ENCODE measurements at places on chromosomes 7 and 10. TPM values are rescaled to one million over a fixed set of nuclear protein-coding genes. Genes with fewer than 3 reads are reported as not detected.
A peak's percentile ranks its signal among the peaks of the same experiment; 100 is the strongest.

- no peak overlapping the region for H3K27ac ChIP-seq
- H3K4me1 ChIP-seq, result no peaks in the 10 kb centered on the region
- no peak overlapping the region for H3K4me3 ChIP-seq
- no peak for DNase-seq
- H3K27me3 ChIP-seq, result no peaks in the 10 kb centered on the region
Observed at GRCh38 chr7:41824284-41824683, 121.4 kb upstream of the INHBA start.

The ACTL6B gene
- not detected for total RNA-seq

DNA sequence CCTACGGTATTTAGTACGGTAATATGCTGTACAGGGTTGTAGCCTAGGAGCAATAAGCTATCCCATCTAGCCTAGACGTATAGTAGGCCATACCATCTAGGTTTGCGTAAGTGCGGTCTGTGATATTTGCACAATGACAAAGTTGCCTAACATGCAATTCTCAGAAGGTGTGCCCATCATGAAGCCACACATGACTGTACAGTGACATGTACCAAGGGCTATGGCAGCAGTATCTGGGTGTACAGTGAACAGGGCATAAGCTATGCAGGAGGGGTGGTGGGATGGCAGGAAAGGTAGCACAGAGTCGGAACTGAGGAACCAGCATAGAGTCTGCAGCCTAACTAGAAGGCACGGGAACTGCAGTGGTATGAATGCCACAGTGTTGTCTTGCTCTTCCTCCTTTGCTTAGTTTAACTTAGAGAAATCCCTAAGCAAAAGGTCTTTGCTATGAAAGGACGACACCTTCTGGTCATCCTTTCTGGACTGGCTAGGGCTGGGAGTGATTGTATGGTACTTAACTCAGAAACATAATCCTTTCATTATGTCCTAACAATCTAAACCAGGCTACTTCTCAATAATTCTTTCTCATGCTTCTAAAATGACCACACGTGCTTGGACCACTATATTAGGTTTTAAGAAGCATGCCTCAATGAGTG, 93.5 kb downstream of the DYNC1I1 start:
- no peak overlapping the region for H3K4me3 ChIP-seq
- DNase-seq, result no peak
- no peak overlapping the region for H3K27ac ChIP-seq
- no peaks in the 10 kb centered on the region for H3K4me1 ChIP-seq

GRCh38 chr10:95845411-95845810, 62.4 kb upstream of the CC2D2B start:
- H3K27me3 ChIP-seq, result no peaks in the 10 kb centered on the region
- H3K36me3 ChIP-seq, result peaks cover 6% of the 10 kb centered on the region
- H3K4me1 ChIP-seq, result peaks cover 11% of the 10 kb centered on the region
- H3K27ac ChIP-seq, result no peak overlapping the region

DNA sequence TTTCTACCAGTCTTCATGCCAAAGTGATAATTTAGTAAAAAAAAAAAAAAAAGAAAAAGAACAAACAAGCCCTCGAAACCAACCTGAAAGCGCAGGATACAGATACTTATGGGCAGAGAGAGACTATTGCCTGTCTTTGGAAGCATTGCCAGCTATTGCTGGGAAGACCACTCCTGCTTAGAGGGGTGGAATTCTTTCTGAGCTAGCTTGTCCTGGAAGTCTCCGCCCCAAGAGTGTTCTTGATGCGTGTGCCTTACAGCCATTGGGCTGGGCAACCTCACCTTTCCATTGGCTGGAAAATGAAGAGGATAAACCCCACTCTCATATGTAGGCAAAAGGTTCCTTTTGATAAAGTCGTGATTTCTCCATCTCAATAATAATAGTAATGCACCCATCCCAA, 19.9 kb upstream of the INSYN2A start:
- no peaks in the 10 kb centered on the region for H3K4me1 ChIP-seq
- no peaks in the 10 kb centered on the region for H3K27me3 ChIP-seq
- no peak for DNase-seq
- no peak overlapping the region for H3K27ac ChIP-seq
- H3K4me3 ChIP-seq, result no peak overlapping the region
- no peaks in the 10 kb centered on the region for H3K36me3 ChIP-seq

GRCh38 chr7:92987095-92987494, 130.7 kb downstream of the SAMD9 start:
- H3K4me3 ChIP-seq, result no peak overlapping the region
- no peak overlapping the region for H3K27ac ChIP-seq
- H3K27me3 ChIP-seq, result no peaks in the 10 kb centered on the region
- no peaks in the 10 kb centered on the region for H3K4me1 ChIP-seq
- DNase-seq, result peak; percentile 40

GRCh38 chr10:123972481-123973401, 81.1 kb upstream of the CPXM2 start:
- H3K36me3 ChIP-seq, result no peaks in the 10 kb centered on the region
- peaks cover 12% of the 10 kb centered on the region for H3K27me3 ChIP-seq
- no peak overlapping the region for H3K4me3 ChIP-seq
- peaks cover 3% of the 10 kb centered on the region for H3K4me1 ChIP-seq
- DNase-seq, result no peak

GRCh38 chr7:47297120-47297519, 284.8 kb downstream of the TNS3 start:
- peaks cover 18% of the 10 kb centered on the region for H3K4me1 ChIP-seq
- no peak for DNase-seq
- no peaks in the 10 kb centered on the region for H3K27me3 ChIP-seq
- no peak overlapping the region for H3K4me3 ChIP-seq
- no peak overlapping the region for H3K27ac ChIP-seq

DNA sequence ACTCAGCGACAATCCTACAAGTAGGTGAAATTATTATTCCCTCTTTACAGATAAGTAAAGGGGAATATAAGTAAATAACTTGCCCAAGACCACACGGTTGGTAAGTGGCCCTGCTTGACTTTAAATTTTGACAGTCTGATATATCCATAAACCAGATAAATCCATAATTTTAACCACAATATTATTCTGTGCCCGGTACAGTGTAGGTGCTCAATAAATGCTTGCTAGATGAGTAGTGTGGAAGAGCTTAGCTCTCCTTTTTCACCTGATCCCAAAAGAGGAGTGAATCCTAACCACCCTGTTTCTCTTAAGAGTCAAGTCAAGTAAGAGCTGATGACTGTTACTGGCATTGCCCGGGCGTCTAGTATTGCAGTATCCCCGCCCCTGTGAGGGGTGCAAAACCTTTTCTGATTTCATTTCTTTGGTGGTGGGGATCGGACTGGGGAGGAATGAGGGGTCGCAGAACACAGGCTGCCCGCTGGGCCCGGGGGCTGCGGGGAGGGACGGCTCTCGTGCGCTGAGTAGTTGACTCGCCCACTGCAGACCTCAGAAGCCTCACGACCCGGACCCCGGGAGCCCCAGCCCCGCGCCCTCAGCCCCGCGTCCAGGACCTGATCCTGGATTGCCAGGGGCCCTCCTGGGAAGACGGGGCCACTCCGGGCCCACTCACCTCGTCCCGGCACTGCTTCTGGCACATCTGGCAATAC, 490 bp downstream of the KIN start:
- DNase-seq, result no peak
- peak overlapping the region; percentile 82 for H3K27ac ChIP-seq
- no peaks in the 10 kb centered on the region for H3K36me3 ChIP-seq
- H3K27me3 ChIP-seq, result no peaks in the 10 kb centered on the region

The ZNF853 gene
- total RNA-seq, result 5.3 TPM

DNA sequence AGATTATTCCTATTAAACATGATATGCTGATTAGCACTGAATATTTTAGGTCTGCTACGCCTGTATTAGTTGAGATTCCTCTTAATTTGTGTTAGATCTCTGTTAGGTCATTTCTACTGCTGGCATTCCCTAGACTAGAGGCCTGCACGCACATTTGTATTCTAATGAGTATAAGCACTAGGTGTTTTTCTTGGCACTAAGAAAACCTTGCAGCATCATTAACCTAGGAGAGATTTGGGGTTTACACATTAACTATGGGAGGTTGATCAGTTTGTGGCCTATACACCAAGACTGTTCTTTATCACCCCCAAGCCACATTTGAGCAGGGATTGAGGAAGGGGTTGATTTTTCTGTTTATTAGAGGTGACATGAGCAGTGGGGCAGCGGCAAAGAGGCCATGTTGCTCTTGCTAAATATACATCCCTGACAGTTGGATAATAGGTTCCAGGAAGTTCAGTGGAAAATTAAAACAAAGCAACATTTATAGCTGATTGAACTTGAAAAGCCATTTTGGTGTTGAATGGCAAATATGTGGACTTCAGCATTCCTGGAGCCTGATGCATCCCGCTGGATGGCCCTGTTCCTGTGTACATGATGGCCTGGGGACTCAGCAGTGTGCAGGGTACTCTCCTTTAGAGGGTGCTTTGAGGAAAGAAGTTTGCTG, 65.2 kb downstream of the GBF1 start:
- no peaks in the 10 kb centered on the region for H3K36me3 ChIP-seq
- H3K27ac ChIP-seq, result peak overlapping the region; percentile 13
- no peak overlapping the region for H3K4me3 ChIP-seq

The TBX20 gene
- 0.11 TPM for total RNA-seq

The EFCAB10 gene
- 23.2 TPM for total RNA-seq

GRCh38 chr7:150586068-150586784, 19.0 kb downstream of the GIMAP4 start:
- peak overlapping the region; percentile 68 for H3K27ac ChIP-seq
- H3K36me3 ChIP-seq, result no peaks in the 10 kb centered on the region
- H3K4me3 ChIP-seq, result no peak overlapping the region
- H3K4me1 ChIP-seq, result no peaks in the 10 kb centered on the region

The IFIT1B gene
- 3.7 TPM for total RNA-seq

GRCh38 chr7:14734839-14735321, 167.7 kb downstream of the DGKB start:
- H3K27me3 ChIP-seq, result no peaks in the 10 kb centered on the region
- H3K27ac ChIP-seq, result no peak overlapping the region
- H3K4me3 ChIP-seq, result no peak overlapping the region
- no peaks in the 10 kb centered on the region for H3K36me3 ChIP-seq
- no peak for DNase-seq
- no peaks in the 10 kb centered on the region for H3K4me1 ChIP-seq

- H3K27me3 ChIP-seq, result no peaks in the 10 kb centered on the region
- no peak overlapping the region for H3K4me3 ChIP-seq
- no peaks in the 10 kb centered on the region for H3K4me1 ChIP-seq
- H3K36me3 ChIP-seq, result no peaks in the 10 kb centered on the region
- H3K27ac ChIP-seq, result no peak overlapping the region
Observed at GRCh38 chr10:126011995-126012394, 115.6 kb downstream of the FANK1 start.

GRCh38 chr7:5489991-5490536, 66.4 kb upstream of the TNRC18 start:
- peaks cover 8% of the 10 kb centered on the region for H3K4me1 ChIP-seq
- no peaks in the 10 kb centered on the region for H3K27me3 ChIP-seq
- no peak for DNase-seq
- no peak overlapping the region for H3K4me3 ChIP-seq
- peaks cover 18% of the 10 kb centered on the region for H3K36me3 ChIP-seq

The ZNF22 gene
- 40.7 TPM for total RNA-seq

- no peaks in the 10 kb centered on the region for H3K27me3 ChIP-seq
- H3K4me1 ChIP-seq, result no peaks in the 10 kb centered on the region
- H3K36me3 ChIP-seq, result no peaks in the 10 kb centered on the region
Observed at GRCh38 chr10:21593986-21594385, 60.0 kb downstream of the MLLT10 start.

GRCh38 chr7:38600741-38601140, 30.4 kb downstream of the AMPH start:
- no peaks in the 10 kb centered on the region for H3K36me3 ChIP-seq
- H3K27me3 ChIP-seq, result no peaks in the 10 kb centered on the region
- H3K4me1 ChIP-seq, result no peaks in the 10 kb centered on the region
- no peak overlapping the region for H3K27ac ChIP-seq
- no peak overlapping the region for H3K4me3 ChIP-seq

The OAT gene
- 50.2 TPM for total RNA-seq

- no peak overlapping the region for H3K27ac ChIP-seq
- DNase-seq, result no peak
- no peak overlapping the region for H3K4me3 ChIP-seq
- peaks cover 9% of the 10 kb centered on the region for H3K27me3 ChIP-seq
- H3K4me1 ChIP-seq, result peaks cover 2% of the 10 kb centered on the region
Observed at GRCh38 chr10:35921866-35922350, 279.8 kb upstream of the FZD8 start.

The GSTK1 gene
- total RNA-seq, result 130 TPM

DNA sequence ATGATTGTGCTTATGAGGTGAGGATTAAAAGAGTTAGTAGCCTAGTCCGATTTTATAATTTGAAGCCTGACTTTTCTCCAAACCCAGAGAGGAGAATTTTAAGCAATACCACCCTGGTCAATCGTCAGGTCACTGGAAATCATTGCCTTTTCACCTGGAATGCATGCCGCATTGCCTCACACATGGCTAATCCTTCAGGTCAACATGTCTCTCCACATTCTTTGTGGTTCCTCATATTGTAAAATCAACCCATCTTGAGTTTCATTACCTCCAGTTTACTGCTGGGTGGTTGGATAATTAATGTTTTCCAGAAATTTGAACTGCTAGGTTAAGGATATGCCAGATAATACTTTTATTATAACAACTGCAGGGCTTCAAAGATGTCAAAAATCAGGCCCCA, 55.6 kb upstream of the SEMA3E start:
- H3K4me1 ChIP-seq, result peaks cover 12% of the 10 kb centered on the region
- H3K4me3 ChIP-seq, result no peak overlapping the region
- no peak for DNase-seq
- no peaks in the 10 kb centered on the region for H3K36me3 ChIP-seq

GRCh38 chr7:38375453-38375852, 102.0 kb upstream of the TARP start:
- no peak overlapping the region for H3K27ac ChIP-seq
- no peak overlapping the region for H3K4me3 ChIP-seq
- no peaks in the 10 kb centered on the region for H3K27me3 ChIP-seq
- no peaks in the 10 kb centered on the region for H3K4me1 ChIP-seq
- H3K36me3 ChIP-seq, result no peaks in the 10 kb centered on the region
- no peak for DNase-seq
